SK-N-SH (cell line): ENCODE measurements at places on chromosomes 1 and 21.

GRCh38 chr1:15918962-15919715 lies 56.8 kb downstream of the ZBTB17 start:
- DNase-seq = no peak

GRCh38 chr1:12078938-12079861 lies 16.1 kb downstream of the TNFRSF8 start:
- peak; percentile 74 for DNase-seq

DNA sequence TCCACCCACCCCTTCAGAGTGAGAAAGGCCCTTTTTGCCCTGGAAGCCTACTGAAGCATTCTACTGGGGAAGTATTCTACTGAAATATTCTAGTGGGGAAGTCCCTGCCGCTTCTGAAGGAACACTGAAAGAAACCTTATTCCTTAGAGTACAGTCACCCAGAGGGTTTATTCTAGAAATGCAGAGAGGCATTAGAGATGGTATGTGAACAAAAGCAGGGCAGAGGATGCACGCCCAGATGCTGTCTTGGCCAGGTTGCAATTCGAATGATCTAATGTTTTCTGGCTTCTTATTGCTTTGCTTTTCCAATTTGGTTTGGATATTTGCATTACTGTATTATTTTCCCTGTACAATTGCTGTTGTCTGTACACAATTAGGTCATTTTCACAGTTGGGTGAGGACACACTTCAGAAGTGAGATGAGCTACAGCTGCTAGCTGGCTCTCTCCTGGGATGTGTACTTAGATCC lies 37.1 kb downstream of the CCN1 start:
- DNase-seq = no peak

DNA sequence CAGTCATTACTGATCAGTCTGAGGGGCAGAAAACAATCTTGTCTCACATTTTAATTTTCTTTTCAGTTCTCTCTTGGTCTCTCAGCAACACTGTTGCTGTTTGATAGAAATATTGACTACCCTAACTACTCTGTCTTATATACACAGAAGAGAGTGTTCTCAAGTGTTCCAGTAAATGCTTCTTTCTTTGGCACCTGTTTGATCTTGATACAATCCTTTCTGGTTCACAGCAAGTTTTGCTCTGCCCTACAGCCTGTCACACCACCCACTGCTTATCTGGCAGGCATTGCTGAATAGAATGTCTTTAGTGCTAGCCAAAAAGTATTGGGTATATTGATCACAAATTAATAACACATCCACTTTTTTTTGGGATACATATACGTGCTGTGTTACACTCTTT lies 75.7 kb upstream of the WLS start:
- no peak for DNase-seq

GRCh38 chr1:13714851-13715250 lies 14.9 kb downstream of the PRDM2 start:
- DNase-seq = no peak

DNA sequence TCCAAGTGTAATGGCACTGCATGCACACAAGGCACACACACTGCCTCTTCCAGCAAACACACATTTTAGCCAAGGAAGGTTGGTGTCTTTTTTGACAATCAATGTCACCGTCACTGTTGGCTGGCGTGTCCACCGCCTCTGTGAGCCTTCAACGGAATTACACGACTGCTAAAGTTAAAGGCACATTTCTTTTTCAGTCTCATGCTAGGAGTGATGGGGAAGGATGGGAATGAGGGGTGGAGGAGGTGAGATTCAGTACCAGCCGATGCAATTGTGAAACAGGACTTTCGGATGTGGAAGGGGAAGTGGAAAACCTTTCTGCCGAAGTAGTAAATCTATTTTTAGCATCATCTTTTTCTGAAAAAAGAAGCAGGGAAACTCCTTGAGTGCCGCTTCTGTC lies 1.4 kb downstream of the ELAVL4 start:
- DNase-seq = no peak

DNA sequence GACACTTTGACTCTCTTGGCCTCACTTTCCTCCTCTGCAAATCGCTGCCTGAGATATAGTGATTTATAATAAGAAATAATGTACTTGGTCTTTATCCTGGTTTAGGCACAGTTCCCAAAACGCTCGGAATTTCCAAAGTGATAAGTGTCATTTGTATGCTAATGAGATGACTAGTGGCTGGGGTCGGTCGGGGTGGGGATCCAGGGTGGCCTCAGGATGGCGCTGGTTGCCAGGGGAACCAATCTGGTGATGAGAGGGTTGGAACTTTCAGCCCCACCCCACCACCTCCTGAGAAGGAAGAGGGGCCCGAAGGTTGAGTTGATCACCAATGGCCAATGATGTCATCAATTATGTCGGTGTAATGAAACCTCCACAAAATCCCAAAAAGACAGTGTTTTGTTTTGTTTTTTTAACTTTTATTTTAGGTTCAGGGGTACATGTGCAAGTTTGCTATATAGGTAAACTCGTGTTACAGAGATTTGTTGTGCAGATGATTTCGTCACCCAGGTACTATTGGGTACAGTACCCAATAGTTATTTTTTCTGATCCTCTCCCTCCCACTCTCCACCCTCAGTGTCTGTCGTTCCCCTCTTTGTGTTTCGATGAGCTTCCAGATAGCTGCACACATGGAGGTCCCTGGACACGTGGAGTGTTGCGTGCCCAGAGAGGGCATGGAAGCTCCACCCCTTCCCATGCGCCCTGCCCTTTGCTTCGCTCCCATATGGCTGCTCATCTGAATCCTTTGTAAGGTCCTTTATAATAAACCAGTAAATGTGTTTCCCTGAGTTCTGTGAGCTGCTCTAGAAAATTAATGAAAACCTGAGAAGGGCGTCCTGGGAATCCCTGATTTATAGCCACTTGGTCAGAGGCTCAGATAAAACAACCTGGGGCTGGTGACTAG lies 97.2 kb downstream of the KCNN3 start:
- DNase-seq = no peak
